ENCODE measurements at places on chromosomes 5 and 9.

DNA sequence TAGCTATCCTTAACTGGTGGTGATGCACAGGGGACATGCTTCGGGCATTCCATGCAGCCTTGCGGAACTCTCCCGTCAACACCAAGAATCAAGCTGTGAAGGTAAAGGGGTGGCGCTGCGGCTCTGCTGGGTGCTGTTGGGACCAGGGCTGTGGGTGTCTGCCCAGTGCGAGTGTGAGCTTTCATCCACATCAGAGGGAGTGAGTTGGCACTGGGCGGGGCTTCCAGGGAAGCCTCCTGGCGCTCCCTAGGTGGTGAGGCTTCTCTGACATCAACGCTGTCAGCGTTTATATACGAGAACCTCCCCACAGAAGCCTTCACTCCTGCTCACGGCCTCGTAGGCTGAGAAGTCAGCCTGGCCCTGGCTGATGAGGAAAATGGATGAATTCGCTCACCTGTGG lies 11.7 kb downstream of the ARPC5L start:
- DNase-seq, result no peak

DNA sequence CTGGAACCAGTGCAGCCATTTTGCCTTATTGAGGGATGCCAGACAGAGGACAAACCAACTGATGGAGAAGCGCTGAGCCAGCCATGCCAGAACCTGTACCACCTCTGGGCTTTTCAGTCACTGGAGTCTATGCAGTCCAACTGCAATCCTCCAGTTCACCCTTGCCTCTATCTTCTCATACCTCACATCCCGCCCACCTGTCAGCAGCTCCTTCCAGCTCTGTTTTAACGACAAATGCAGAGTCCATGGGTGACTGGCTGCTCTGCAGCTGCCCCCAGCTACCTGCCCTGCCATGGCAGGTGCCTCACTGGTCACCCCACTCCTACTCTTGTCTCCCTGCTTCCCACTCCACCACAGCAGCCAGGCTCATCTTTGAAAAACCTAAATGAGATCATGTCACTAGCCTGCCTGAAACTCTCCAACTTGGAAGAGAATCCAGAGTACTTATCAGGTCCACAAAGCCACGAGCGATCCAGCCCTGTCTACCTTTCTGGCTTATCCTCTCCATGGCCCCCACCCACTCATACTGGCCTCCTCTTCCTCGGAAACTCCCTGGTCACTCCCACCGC lies 14.0 kb upstream of the ACSL6 start:
- no peak for DNase-seq

DNA sequence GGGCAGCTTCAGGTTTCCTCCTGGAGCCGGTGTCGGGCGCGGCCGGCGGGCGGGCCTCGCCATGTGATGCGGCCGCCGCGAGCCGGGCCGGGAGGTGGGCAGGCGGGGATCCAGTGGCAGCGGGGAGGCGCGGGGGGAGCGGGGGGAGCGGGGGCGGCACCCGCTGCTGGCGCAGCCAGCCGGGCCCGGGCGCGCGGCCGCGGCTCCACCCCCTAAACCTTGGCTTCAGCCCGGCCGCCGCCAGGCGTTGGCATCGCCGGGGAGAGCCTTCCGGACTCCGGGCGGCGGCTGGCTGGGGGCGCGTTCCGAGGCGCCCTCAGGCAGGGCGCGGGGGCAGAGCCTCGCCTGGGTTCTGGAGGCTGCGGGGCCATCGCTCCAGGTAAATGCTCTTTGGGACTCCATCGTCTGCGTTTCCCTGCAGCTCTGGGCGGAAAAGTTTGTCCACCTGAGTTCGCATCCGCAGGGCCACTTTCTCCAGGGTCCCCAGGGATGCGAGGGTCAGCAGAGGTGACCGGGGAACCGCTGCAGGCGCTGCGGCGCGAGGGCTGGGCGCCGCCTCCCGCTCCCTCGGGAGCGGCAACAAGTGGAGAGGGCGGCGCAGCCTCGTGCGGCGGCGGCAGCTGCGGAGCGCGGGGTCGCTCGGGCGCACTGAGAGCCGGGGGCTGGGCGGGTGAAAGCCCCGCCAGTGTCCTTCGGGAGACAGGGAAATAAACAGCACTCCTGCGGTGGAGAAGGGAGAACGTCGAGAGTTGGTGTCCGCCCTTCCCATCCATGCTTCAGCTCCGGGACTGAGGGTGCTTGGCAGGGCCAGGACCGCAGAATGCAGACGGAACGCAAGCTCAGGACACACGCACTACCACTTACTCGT lies at the start of gene ARHGEF28:
ARHGEF28 (plus strand) TSS at position 253 of the 868 bp plus-strand sequence. CDS start 58,656 bp downstream, outside the sequence.
- DNase-seq, result no peak

DNA sequence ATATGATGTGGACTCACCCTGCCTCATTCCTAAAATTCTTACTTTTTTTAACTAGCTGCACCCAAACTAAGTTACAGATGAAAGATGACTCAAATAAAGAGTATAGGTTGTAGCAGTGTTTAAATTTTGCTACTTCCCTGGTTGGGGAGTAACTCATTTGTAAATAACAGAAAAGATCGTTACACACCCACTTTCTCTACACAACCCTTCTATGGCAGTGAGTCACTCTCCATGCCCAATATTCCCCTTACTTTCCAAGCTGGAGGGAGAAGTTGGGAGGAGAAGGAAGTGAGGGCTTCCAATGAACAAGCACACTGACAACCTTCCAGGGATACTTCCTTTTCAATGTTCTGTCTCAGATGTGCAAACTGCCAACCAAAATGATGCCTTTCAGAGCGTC lies 1.9 kb downstream of the RASEF start:
- no peak for DNase-seq

GRCh38 chr5:17898766-17899165 lies 264.5 kb downstream of the TAF11L14 start:
- no peak for DNase-seq

DNA sequence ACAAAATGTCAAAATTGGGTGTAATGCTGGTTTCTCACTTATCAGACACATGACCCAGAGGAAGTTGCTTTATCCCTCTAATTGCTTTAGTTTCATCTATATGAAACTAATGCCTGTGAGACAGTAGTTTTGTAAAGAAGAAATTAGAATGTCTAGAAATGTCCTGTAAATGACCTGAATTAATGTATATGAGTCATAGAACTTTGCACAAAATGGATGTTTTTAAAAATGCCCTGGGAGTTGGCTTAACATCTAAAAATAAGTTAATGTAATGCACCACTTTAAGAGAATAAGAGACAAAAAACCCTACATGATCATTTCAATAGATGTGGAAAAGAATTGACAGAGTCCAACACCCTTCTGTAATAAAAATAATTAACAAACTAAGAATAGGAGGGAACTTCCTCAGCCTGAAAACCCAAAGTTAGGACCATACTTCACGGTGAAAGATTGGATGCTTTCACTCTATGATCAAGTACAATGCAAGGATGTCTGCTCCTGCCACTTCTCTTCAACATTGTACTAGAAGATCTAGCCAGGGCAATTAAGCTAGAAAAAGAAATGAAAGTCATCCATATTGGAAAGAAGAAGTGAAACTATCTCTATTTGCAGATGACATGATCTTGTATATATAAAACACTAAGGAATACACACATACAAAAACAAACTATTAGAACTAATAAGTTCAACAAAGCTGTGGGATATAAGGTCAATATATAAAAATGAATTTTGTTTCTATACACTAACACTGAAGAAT lies 117.9 kb downstream of the MELK start:
- DNase-seq, result no peak

DNA sequence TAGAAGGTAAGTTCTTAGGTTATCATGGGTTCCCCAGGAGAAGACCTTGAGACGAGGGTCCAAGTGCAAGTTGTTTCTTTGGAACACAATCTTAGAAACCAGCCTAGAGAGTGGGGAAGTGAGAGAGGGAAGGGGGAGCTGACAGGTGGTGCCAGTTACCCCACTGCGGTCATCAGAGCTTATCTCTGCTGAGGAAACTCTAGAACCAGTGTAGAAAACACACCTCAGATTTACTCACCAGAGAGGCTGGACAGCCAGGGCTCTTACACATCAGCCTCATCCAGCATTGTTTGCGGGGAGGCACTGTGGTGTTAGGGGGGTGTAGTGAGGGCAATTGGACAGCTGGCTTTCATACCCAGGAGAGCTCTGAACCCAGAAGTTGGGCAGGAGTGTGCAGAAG lies 206.5 kb upstream of the RAI14 start:
- DNase-seq, result no peak

GRCh38 chr5:62143268-62144229 lies 162.5 kb upstream of the KIF2A start:
- DNase-seq, result no peak

- DNase-seq, result no peak
These were observed 142.8 kb downstream of the NTRK2 start for GRCh38 chr9:84812355-84812754.

DNA sequence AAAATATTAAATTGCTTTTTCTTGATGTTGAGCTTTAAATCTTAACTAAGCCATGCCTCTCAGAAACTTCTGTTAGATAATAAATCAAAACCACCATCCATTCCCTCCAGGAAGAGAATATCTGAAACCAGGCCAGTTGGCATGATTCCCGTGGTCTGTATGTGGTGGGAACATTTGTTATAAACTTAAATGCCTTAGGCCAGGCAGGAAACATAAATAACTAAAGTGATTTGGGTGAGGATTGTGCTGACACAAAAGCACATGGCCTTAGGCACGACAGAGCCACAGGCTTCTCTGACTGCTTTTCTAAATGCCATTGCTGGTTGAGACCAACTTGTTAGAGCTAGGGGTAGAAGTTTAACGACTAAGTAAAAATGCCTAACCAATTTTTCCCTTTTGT lies 255.9 kb downstream of the GABRG2 start:
- DNase-seq, result no peak

GRCh38 chr5:172943283-172943841 lies 15.9 kb upstream of the RPL26L1 start:
- DNase-seq, result no peak

DNA sequence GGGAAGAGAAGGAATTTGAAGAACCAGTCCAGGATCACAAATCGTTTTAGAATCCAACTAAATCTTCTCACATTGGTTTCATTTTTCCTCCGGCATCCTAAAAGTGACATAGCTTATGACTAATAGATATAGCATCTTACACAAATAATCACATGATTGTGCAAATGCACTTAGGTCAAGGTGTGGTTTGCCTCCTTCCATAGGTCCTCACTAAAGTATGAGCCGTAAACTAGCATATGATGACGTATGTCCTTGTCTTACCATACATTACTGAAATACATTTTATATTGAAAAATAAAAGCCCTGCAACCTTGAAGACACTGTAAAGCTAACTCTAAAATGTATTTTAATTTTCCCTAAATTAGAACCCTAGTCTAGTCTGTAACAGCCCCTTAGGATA lies 362.7 kb upstream of the ADAMTS16 start:
- no peak for DNase-seq

GRCh38 chr9:33166231-33167083 lies 679 bp downstream of the B4GALT1 start:
- DNase-seq, result no peak

GRCh38 chr9:137087409-137087925 lies 682 bp downstream of the MAN1B1 start:
- no peak for DNase-seq

GRCh38 chr5:68369457-68370125 lies 154.0 kb downstream of the PIK3R1 start:
- DNase-seq, result no peak

GRCh38 chr5:147658293-147658932 lies 124.1 kb downstream of the JAKMIP2 start:
- DNase-seq, result no peak

GRCh38 chr9:3473405-3473804 lies 52.4 kb downstream of the RFX3 start:
- DNase-seq, result no peak

- DNase-seq, result no peak
These were observed 47.5 kb downstream of the SPATA31D1 start for GRCh38 chr9:82036086-82036485.

- DNase-seq, result no peak
These were observed 22.0 kb upstream of the TEK start for GRCh38 chr9:27086818-27087680.

DNA sequence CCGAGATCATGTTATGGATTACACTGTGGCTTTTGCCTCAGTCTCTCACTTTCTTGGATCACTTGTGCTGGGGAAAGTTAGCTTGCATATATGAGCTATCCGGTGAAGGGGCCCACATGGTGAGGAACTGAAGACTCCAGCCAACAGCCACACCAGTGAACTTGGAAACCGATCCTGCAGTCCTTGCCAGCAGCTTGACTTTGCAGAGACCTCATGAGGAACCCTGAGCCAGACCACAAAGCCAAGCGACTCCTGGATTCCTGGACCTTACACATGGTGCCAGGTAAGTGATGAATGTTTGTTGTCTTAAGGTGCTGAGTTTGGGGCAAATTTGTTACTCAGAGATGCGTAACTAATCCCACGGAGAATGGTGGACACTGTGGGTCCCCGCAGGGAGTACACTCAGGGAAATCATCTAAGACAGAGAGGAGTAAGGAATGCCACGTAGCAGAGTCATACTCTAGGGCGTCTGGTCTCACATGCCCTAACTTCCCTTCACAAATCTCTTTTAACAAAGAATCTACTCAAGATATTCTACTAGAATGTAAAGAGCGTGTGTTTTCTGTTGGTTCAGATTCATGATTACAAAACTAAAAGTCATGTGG lies 76.5 kb upstream of the PJA2 start:
- DNase-seq, result no peak

DNA sequence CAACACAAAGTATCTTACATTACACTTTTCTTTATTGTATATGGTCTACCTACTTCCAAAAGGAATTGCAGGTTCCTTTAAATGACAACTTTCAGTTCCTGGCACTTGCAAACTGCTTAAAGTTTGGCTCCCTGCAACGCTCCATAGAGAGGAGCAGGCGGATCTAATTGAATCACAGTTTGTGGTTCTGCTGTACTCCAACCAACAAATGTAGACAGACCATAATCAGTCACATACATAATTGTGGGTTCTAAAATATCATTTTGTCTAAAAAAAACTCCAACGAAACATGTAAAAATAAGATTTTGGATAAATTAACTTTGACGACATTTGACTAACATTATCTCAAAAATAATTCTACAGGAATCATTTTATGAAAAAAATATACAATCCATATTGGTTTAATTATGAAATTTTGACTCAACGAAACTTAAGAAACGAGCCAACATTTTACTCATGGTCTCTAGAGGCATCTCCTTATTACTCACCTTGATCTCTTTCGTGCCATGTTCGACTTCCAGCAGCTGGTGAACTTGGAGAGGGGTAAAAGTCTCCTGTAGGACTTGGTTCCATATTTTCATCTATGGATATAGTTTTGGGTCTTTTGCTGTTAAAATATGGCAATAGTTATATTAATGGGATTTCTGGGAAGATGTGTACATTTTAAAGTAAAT lies 167.6 kb downstream of the NFIB start:
- no peak for DNase-seq

- DNase-seq, result no peak
These were observed 390.2 kb downstream of the TLR4 start for GRCh38 chr9:118094387-118094786.
